ENCODE measurements at places on chromosomes 13 and 19.

DNA sequence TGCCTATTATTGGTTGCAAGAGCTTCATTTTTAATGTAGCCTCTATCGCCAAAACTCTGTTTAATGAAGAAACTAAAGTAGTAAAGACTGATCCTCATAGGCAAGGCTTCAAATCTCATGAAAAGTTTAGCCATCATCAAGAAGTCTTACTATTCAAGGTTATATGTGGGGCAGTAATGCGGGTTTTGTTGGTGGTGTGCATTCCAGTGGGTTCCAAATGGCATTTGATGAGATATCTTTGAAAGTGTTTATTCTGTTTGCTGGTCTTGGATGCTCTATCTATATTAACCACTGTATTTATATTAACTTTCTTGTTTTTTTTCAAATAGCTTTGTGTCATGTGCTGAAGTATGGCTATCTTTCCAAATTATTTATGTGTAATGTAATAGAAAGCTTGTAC lies 72.2 kb downstream of the SERTM1 start:
- DNase-seq, result no peak

DNA sequence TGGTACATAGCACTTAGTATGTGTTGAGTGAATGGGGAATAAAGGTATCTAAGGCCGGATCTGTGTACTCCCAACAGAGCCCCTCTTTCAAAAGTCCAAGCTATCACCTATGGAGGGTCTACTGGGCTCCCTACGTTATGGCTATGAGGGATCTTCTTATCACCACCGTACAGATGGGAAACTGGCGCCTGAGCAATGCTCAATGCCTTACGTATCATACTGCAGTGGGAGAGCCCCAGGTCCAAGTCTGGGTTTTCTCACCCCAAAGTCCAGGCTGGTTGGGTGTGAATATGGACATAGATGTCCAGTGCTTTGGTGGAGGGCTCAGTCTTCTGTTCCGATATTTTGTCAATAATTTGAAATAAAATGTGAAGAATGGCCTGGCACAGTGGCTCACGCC lies 13.1 kb upstream of the GGACT start:
- DNase-seq, result no peak

GRCh38 chr19:33552191-33552927 lies 30.8 kb upstream of the PEPD start:
- DNase-seq, result no peak

DNA sequence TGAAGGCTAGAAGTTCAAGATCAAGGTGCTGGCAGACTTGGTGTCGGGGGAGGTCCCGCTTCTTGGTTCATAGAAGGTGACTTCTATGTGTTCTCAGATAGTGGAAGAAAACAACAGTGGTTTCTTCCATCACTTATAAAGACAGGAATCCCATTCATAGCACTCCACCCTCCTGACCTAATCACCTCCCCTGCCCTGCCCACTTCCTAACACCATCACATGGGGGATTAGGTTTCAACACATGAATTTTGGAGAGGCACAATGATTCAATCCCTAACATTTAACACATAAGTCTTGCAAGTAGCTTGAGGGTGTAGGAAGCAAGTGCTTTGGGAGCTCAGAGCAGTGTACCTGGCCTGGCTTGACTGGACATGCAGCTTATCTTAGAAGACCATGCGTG lies 142.8 kb upstream of the TSHZ3 start:
- DNase-seq, result no peak

DNA sequence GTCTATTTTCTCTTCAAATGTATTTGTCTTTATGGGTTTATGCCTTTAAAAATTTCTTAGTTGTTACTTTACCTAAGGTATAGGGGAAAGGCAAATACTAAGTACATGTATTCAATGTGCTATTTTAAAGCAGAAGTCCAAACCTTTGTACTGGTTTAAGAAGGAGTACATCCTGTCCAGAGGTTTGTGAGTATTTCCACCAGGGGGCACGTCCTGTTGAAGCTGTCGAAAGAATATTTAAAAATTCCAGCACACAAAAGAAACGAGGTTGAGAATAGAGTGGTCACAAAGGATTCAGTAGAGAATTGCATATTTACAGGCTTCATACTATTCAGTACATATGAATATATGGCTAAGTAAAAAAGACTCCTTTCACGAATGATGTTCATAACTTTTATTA lies 59.8 kb downstream of the URI1 start:
- no peak for DNase-seq

DNA sequence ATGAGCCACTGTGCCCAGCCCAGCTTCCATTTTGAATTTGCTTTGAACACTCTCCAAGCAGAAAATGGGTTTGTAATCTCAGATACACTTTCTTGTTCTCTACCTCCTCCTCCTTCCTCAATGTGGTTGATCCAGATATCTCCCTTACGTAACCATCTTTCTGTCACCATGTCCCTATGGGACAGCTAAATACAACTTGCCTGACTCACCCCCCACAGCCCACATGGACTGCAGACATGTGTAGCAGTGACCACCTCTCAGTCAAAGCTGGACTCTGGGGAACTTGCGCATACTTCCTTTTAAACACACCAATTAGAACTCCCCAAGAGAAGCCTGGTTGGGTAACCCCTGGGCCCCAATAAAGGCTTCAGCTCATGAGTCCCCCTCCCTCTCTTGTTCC lies 10.8 kb upstream of the ZNF799 start:
- DNase-seq, result no peak

DNA sequence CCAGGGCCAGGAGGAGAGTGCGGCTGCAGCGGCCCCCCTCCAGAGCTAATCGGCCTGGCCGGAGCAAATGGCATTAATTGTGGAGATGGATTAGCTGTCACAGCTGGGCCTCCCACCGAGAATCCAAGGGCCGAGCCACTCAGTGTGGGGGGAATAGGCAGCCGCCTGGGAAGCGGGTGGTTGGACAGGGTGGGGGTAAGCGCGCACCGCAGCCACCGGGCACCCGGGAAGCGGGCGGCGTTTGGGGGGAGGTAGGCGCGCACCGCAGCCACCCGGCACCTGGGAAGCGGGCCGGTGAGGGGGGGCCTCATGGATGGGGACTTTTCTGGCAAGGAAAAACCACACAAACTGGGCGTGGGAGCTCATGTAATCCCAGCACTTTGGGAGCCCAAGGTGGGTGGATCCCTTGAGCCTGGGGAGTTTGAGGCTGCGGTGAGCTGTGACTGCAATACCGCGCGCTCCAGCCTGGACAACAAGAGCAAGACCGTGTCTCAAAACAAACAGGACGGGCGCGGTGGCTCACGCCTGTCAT lies 9.7 kb downstream of the R3HDM4 start:
- no peak for DNase-seq

DNA sequence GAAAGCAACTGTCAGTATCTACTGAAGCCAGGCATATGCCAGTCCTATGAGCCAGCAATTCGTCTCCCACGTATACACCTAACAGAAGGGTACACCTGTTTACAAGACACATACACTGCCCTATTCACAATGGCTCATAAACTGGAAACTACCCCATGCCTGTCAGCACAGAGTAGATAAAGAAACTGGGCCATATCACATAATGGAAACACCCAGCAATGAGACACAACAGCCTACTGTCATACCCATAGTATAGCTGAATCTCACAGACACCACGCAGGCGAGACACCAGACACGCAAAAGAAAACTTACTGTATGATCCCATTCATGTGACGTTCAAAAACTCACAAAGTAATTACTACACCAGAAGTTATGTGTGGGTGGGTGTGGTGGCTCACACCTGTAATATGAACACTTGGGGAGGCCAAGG lies 15.7 kb downstream of the NOSIP start:
- DNase-seq, result no peak

DNA sequence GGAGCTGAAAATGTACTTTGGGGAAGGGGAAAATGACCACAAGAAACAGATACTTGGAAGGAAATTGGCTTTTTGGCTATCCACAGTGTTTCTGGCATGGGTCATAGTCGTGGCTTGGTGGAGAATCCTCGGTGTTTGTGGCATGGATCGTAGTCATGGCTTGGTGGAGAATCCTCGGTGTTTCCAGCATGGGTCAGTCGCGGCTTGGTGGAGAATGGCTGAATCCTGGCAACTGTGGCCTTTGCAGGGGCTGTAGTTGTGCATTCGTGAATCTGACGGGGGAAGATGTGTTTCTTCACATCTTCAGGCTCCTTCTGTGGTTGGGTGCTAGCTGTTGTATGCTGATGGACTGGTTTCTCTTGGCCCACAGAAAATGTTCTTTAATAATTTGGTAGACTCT lies 61.7 kb upstream of the MCF2L start:
- DNase-seq, result no peak

- no peak for DNase-seq
Measured at GRCh38 chr13:27772651-27773425, 19.4 kb upstream of the GSX1 start.

DNA sequence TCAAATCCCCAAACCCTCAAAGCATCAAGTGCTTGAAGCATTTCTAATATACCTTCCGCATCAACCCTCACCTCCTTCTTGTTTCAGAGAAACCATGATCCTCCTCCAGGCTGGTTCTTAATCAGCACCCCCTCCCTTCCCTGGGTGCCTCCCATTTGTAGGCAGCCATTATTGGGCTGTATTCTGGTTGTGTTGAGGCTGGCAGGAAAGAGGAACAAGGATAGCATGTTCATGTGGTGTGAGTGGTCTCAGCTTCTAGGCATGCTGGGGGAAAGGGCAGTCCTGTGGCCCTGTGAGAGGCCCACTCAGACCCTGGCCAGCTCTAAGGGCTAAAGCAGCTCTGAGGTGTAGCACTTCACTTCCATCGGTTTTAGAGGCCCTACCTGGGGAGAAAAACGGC lies 18.9 kb upstream of the TRIM13 start:
- no peak for DNase-seq

DNA sequence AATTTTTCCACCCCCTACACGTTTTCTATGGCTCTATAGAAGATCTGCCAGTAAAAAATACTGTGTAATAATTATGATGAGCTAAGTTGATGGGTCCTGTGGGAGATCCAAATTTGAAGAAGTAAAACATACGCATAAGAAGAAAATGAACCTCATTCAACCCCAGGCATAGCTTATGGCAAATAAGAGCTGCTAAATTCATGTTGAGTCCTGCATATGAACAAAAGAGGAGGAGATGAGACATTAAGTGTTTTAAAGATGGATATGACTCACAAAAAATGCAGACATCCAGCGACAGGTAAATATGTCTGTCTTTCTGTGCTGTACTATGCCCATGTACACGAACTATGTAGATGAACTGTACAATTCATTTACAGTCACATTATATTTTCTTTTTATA lies 101.9 kb downstream of the LIG4 start:
- DNase-seq, result no peak

GRCh38 chr19:17205237-17206140 lies 9.7 kb upstream of the USE1 start:
- no peak for DNase-seq

DNA sequence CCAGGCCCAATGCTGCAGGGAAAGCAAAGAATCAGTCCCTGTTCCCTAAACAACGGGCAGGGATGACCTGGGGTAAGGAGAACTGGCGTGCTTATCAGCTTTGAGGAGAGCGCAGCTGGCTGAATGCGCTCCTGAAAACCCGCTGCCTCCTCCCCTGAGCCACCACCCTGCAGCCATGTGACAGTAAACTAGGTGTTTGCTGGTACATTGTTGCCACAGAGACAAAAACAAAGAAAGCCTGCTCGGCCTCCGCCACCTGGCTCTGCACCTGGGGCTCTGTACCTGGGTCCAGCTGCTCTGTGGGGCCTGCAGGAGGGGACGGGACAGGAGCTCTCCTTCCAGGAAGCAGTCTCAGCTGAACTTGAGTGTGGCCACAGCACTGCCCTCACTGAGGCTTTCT lies 21.8 kb downstream of the MCF2L start:
- no peak for DNase-seq

- no peak for DNase-seq
Measured at GRCh38 chr13:94829837-94830365, 117.6 kb upstream of the SOX21 start.

DNA sequence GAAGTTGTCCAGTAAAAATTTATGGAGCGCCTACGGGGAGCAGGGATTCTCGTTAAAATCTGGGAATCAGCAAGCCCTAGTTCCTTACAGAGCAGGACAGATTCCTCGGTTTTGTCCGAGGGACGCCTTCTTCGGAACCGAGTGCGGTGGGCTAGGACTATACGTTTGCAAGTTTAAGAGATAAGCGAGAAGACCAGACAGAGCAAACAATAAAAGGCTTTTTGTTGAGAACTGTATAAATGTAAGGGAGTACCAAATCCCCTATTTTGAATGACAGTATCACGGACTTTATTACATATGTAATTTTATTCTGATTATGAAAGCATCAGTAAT lies 971 bp upstream of the ANKRD10 start:
- DNase-seq, result no peak

DNA sequence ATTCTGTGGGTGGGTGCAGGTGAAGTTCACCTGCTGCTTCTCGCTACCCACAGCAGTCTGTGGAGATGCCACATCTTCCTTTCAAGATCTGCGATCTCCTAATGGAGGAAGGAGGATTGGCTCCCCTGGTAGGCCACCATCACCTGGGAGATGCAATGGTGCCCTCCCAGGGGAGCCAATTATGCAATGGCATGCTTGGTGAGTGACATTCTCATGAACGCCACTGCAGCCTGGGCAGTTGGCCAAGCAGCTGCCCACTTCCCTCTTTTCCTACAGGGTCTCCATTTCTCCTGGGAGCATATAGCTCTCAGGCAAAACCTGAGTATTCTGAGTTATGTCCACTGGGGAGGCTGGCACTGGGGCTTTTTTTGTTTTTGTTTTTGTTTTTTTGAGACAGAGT lies 83.5 kb upstream of the KCTD15 start:
- DNase-seq, result no peak

GRCh38 chr19:7853770-7854128 lies 20.4 kb downstream of the PRR36 start:
- DNase-seq, result no peak

DNA sequence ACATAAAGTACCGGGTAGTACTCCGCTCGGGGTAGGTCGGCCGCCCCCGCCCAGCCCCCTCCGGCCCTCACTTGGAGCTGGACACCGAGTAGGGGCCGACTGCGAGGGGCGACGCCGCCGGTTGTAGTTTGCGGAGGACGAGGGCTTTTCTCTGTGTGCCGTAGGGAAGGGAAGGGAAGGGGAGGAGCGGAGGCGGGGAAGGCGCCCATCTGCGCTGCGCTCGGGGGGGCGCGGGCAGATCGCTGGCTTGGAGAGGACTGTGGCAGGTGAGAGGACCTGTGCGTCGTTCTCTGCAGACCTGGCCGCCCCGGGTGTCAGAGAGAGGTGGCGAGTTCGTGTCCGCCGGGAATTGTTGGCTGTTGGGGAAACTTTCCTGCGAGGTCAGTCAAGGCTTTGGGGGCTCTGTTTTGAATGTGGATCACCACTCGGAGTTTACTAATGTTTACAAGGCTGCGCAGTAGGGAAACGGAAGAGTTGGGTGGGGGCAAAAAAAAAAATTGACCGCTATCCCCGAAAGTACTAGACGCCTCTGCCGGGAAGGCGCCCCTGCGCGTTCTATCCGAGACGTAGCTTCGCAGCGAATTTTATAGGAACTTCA lies 1.4 kb downstream of the ING1 start:
- DNase-seq, result peak; percentile 68

GRCh38 chr19:4524808-4525562 lies 6.7 kb upstream of the PLIN4 start:
- DNase-seq, result no peak

GRCh38 chr13:112849500-112849899 lies 119.5 kb upstream of the MCF2L start:
- no peak for DNase-seq

- no peak for DNase-seq
Measured at GRCh38 chr19:7442423-7442822, 46.4 kb downstream of the PEX11G start.

GRCh38 chr13:50923272-50923671 lies 13.7 kb downstream of the RNASEH2B start:
- no peak for DNase-seq

Measured in tibial artery (tissue), 4 donors.